ENCODE measurements at places on chromosomes 2 and 18.

DNA sequence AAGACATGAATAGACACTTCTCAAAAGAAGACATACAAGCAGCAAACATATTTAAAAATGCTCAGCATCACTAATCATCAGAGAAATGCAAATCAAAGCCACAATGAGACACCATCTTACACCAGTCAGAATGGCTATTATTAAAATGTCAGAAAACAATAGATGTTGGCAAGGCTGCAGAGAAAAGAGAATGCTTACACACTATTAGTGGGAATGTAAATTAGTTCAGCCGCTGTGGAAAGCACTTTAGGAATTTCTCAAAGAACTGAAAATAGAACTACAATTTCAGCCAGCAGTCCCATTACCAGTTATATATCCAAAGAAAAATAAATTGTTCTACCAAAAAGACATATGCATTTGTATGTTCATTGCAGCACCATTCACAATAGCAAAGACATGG is 61.7 kb downstream of the STRADB start:
- DNase-seq, result no peak

GRCh38 chr2:160970052-160970965 is 189.9 kb upstream of the TANK start:
- peak; percentile 60 for DNase-seq

DNA sequence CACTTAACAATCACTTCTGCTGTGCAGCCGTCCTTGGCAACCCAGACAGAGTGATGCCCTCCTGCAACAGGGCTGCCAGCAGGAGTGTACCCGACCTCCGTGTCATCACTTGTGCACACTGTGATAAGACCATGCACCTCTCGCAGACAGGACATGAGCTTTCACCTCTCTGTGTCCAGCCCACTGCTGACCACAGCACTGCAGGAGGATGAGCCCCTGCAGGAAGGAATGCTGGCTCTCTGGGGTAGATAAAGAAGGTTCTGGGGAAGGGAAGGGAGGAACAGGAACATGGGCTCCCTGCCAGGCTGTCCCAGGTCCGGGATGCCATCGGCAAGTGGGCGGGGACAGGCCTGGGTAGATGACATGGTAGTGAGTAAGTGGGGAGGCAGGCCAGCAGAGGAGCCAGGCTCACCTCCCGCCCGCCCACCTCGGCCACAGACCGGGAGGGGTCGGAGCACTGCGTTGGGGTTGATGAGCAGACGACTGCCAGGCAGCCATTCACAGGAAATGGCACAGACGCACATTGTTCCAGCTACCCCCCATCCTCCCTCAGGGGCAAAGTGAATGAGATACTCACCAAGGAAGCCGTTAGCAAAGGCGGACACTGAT is 18.6 kb upstream of the COL6A3 start:
- DNase-seq, result no peak

DNA sequence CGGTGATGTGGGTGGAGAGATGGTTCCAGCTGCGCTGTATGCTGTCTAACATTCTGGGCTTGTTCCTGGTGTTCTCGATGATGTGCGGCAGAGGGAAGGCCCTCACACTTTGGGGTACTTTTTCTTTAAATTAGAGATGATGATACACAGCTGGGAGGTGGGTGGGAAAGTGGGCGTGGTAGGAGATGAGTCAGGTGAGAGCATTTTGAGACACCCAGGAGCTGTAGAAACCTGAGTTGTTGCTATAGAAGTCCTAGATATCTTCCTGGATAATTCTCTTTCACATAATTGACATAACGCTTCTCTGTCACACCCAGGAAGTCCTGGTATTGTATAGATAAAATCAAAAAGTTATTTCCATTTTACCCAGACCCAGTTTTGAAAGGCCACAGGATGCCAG is 103.8 kb upstream of the ALKAL2 start:
- no peak for DNase-seq

DNA sequence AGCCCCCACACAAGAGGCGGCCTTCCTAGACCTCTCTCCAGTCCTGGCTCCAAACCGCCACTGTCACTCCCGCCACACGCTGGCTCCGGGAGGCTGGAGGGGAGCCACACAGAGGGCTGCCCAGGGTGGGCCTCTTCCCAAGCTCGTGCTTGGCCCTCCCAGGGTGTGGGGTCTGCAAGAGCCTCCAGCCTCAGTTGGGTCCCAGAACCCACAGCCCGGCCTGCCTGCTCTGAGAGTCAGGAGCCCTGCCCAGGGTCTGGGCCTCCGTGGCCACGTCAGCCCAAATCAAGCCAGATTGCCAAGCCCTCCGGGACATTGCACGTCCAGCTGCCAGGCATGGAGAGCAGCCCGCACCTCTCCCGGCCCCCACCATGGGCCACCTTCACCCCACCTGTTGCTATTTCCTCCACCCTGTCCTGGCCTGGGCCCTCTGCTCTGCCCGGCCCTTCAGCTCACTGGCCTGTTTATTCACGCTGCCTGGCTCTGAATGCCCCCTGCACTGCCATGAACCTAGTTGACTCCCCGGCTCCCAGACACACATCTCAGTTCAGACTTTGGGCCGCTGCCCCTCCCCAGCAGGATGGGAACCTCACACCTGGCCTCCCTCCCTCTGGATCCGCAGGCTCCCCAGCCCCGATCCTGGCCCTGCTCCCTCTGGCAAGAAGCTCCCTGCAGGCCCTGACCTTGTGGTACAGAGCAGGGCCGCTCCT is 61.0 kb downstream of the BIN1 start:
- no peak for DNase-seq

GRCh38 chr2:236678307-236678975 is 108.8 kb downstream of the ACKR3 start:
- DNase-seq, result no peak

- no peak for DNase-seq
Observed at GRCh38 chr2:107742460-107743027, 84.1 kb upstream of the RGPD4 start.

DNA sequence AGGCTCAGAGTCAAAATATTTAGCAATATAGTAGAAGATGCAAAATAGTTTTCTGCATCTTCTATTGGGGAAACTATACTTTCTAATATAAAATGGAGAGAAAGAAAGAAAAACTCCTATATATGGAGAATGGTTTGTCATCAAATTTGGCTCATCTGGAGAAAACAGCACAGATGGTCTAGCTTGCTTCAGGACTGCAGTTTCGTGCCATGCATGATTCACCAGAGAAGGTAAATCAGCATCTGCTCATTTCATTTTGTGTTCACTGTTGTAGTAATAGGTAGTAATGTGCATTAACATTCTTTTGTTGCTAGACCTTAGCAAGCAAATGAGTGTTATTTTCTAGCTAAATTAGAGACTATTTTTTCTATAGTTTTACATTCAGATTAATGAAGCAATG is 179.0 kb downstream of the ASXL3 start:
- DNase-seq, result no peak

GRCh38 chr18:68564961-68565360 is 149.9 kb downstream of the TMX3 start:
- DNase-seq, result no peak

- DNase-seq, result no peak
Observed at GRCh38 chr2:101679037-101679726, 18.3 kb upstream of the MAP4K4 start.

DNA sequence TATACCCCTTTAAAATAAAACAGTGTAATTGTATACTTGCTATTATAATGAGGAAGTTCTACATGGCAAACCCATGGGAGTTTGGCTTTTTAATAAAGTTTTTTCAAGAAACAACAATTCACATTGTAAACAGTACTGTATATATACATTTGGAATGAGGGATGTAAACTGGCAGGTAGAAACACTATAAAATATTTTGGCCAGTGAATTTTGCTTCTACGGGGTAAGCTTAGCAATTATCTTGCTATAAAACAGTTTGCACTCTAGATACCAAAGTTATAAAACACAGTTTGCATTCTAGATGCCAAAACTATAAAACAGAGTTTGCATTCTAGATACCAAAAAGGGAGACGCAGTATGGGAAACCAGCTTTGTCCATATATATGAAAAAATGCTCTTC is 16.6 kb downstream of the THUMPD2 start:
- DNase-seq, result no peak

DNA sequence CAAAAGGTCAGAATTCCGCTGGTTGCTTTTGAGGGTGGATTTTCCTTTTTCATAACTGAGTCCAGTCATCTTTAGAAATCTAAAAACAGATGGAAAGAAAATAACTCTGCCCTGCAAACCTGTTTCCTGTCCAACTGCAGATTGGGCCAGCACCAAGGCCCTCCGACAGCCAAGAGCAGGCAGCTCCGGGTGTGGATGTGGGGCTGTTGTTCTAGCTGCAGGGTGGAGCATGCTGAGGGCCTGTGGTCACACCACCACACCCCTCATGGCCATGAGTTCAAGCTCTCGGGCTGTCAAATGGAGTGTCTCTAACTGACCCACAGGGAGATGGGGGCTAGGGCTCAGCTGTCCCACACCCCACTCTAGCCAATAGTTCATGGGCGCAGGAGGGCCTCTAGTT is 69.3 kb upstream of the BZW1 start:
- DNase-seq, result peak; percentile 47

- no peak for DNase-seq
Observed at GRCh38 chr2:145043399-145043834, 523.5 kb upstream of the ZEB2 start.

DNA sequence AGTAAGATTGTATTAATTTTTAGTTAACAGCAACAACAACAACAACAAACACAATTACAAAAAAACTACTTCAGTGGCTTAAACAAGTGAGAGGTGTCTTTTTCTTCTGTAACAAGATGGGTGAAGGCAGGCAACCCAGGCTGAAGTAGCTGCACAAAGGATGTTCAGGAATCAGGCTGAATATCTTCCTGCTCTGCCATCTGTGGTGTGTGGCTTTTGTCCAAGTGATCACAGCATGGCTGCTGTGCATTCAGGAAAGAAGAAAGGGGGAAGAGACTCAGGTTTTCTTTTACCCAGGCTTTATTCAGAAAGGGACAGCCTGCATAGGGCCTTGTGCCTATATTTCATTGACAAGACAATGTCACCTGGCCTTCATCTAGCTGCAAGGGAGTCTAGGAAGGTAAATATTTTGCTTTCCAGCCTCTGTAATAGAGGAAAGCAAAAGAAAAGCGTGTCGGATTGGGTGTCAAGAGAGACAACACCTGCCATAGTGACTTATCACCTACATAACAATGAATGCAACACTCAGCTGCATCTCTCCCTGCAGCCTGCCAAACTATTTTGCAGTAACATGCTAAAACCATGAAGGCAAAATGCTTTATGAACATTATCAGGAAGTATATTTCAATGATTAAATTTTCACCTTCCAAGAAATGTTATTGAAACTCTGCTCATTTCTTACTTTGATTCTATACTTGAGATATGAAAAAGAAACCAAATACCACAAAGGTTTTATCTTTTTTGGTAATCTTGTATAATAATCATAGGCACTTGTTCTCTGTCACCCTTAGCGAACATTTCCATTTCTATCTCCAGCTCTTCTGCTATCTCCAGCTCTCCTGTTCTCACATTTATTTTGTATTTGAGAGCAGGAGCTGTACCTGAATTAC is 14.6 kb downstream of the G6PC2 start:
- no peak for DNase-seq

DNA sequence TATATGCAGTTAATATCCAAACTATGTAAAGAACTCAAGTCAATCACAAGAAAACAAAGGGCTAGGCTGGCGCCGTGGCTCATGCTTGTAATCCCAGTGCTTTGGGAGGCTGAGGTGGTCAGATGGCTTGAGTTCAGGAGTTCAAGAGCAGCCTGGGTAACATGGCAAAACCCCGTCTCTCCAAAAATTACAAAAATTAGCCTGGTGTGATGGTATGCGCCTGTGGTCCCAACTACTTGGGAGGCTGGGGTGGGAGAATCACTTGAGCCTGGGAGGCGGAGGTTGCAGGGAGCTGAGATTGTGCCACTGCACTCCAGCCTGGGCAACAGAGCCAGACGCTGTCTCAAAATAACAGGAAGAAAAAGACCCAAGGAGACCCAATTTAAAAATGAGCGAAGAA is 91.9 kb upstream of the ALKAL2 start:
- DNase-seq, result no peak

DNA sequence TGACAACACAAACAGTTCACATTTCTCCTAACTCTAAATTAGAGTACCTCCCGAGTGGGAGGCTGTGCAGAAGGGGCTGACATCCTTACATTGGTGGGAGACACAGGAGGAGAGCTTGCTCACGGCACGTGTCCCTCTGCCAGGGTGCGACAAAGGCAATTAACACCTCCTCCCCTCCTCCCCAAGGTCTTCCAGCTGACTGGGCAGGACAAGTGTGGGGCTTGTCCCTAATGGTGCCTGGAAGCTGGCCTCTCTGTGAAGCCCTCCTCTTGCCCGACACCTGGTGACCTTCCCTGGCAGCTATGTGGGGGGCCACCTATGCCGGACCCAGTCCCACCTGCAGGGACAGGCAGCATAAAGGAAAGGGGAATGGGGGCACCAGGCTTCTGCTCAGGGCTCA is 57.0 kb downstream of the FAM168B start:
- DNase-seq, result no peak

DNA sequence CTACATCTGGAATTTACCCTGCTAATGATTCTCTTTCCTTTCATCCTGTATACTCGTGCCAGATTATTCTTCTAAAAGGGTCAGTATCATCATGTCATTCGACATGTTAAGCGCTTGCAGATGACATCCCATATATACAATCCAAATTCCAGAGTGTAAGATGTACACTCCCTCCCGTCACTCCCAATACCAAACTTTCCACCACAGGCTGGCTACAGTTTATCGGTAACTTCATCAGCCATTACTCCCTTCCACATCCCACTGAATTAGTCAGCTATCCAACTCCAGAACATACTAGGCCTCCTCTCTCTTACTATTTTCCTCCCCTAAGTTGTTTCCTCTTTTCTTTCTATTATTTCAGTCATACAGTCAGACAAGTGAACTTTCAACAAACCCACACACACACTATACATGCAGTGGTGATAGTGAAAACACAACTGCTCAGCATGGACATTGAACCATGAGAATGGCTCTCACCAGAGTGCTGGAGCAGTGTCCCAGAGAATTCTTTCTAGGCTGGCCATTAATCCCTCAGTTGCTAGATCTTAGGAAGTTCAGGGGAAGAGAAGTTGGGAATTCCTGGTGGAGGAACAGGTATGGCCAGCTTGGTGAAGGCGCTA is 10.6 kb upstream of the NMI start:
- no peak for DNase-seq

- no peak for DNase-seq
Observed at GRCh38 chr2:221400411-221400810, 171.7 kb downstream of the EPHA4 start.

GRCh38 chr2:173830170-173830569 is 135.0 kb downstream of the SP3 start:
- no peak for DNase-seq
